ENCODE measurements at places on chromosomes 7 and 10.

GRCh38 chr10:1638889-1639419, 98.4 kb downstream of the ADARB2 start:
- no peak for DNase-seq

DNA sequence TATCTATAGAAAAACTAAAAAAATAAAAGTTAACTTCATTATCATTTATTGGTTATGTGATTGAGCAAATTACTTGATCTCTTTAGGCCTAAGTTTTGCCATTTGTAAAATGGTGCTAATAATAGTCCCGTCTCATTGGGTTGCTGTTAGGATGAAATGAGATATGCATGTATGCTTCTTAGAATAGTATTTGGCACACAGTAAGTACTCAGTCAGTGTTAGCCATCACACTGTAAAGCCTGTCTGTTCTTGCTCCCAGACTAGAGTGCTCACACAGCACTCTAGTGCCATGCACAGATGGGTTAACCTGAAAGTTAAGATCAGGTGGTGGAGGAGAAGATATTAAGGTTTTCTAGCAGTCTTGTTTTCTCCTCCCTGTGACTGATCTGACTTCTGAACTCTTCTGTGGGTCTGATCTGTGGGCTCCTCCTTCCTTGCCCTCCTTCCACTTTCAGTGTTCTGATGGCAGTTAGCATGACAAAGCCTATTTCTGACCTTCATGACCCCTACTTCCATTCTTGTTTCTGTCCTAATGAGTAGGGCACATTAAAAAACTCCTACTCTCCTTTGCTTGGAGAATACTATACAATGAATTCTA, 167.5 kb downstream of the RNLS start:
- no peak for DNase-seq

- no peak for DNase-seq
These were observed 305.1 kb downstream of the FGFR2 start for GRCh38 chr10:121293110-121293509.

- no peak for DNase-seq
These were observed 77.5 kb downstream of the NPSR1 start for GRCh38 chr7:34735526-34735925.

- peak; percentile 19 for DNase-seq
These were observed 297.4 kb upstream of the NEBL start for GRCh38 chr10:21194510-21194993.

DNA sequence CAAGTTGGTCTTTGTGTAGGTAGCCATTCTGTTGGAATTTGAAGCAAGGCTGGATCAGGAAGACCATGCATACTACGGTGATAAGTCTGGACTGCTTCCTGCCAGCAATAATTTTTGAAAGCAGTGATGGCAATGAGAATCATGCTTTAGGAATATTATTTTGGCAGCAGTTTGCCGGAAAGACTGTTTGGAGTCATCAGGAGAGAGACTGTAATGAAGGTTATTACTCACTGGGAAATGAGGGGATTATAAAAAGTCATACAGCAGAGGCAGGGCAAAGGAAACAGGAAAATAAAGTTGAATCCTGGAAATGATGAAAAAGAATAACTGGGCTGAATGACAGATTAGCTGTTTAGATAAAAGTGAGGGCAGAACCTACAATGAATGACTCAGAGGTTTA, 1136.8 kb upstream of the AUTS2 start:
- DNase-seq = no peak

- DNase-seq = peak; percentile 32
These were observed 1.4 kb downstream of the MXI1 start for GRCh38 chr10:110208614-110209453.

DNA sequence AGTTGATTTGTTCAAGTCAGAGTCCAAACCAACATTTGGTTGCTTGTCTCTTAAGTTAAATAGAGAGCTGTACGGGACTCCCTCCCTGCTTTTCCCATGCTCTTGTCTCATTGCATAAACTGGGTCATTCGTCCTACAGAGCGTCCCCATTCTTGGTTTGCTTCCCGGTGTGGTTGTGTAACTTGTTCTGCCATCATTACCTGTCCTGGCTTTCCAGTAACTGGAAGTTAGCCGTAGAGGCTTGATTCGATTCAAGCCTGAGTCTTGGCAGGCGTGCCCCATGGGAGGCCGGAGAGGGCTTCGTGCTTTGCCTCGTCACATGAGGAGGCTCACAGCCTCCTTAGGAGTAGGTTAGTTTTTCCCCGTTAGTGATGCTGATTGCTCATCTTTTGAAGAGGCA, 40.2 kb downstream of the FBH1 start:
- no peak for DNase-seq

DNA sequence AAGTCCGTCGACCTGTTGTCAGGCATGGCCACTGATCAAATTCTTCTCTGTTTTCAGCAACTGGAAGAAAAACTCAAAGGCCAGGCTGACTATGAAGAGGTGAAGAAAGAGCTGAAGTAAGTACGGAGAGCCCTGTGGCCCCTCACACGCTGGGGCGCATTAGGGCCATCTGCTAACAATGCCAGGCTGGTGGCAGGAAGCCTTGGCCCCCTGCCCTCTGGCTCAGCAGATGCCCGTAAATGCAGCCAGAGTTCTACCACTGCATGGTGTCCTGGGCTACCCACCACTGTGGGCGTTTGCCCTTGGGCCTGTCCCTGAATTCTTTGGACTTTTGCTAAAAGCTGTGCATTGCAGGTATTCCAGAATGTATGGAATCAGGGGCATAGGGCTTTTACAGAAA, 96.9 kb upstream of the SH2B2 start:
- no peak for DNase-seq

- peak; percentile 82 for DNase-seq
These were observed 230.3 kb upstream of the MEOX2 start for GRCh38 chr7:15916681-15917380.

GRCh38 chr10:85642421-85643170, 724.0 kb downstream of the GRID1 start:
- DNase-seq = no peak

- no peak for DNase-seq
These were observed 132.6 kb downstream of the SMURF1 start for GRCh38 chr7:99011341-99011705.

DNA sequence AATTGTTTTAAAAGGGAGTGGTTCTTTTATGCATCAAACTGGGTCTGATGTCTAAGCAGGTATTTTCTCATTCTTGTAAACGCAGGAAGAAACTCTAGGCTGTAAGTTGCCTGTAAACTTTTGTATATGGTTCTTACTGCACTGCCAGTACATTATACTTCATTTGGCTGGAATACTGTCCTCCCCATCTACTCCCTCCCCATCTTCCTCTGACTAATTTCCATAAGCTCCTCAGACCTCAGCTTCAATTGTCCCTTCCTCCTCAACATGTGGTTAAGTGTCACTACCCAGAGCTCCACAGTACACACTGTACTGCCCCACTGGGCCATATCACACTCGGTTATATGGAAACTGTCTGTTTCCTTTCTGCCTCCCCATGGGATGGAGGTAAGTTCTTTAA, 161.4 kb upstream of the MDFIC start:
- no peak for DNase-seq

DNA sequence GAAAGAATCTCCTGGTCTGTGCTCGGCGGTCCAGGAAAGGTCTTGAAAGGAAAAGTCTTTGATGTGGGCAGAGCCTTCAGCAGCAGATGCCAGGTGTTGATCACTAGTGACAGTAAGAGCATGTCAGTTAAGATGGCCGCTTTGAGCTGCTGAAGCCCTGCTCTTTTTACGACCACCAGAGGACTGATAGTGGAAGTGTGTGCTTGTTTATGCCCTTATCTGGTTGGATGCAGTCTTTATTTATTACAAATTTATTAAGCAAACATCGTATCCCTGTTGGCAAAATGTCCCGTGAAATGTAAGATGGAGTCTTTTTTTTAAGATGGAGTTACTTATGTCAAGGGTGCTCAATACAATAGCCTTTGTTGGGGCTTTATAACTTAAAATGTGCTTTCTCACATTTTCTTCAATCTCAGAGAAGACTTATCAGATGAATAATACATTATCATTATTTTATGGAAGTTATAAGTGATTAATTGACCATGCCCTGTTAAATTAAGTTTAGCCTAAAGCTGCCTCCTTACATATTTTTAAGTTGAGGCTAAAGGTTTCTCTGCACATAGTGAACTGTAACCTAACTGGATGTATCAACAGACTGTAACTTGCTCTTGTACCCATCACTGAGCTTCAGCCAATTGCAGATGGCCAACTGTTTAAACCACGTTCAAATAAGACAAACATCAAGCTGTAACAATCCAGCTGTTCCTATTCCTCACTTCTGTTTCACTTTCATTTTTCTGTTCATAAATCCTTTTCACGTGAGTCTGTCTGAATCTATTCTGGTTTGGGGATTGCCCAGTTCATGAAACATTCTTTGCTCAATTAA, 97.4 kb upstream of the PIK3CG start:
- peak; percentile 66 for DNase-seq

- no peak for DNase-seq
These were observed 97.9 kb downstream of the GAD2 start for GRCh38 chr10:26314265-26315013.

GRCh38 chr7:28939844-28940544, 18.1 kb downstream of the TRIL start:
- no peak for DNase-seq

- no peak for DNase-seq
These were observed 177.7 kb downstream of the CXCL12 start for GRCh38 chr10:44207160-44207559.

GRCh38 chr7:14924398-14924797, 21.8 kb upstream of the DGKB start:
- peak; percentile 1 for DNase-seq

DNA sequence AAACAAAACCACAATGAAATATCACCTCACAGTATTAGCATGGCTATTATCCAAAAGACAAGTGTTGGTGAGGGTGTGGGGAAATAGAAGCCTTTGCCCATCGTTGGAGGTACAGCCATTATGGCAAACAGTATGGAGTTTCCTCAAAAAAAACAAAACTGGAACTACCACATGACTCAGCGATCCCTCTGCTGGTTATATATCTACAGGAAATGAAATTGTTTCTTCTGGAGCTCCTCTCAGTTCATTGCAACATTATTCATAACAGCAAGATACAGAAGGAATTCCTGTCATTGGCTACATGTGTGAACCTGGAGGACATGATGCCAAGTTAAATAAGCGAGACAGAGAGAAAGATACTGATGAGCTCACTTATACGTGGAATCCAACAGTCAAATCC, 2.4 kb upstream of the UBE3C start:
- DNase-seq = peak; percentile 83

DNA sequence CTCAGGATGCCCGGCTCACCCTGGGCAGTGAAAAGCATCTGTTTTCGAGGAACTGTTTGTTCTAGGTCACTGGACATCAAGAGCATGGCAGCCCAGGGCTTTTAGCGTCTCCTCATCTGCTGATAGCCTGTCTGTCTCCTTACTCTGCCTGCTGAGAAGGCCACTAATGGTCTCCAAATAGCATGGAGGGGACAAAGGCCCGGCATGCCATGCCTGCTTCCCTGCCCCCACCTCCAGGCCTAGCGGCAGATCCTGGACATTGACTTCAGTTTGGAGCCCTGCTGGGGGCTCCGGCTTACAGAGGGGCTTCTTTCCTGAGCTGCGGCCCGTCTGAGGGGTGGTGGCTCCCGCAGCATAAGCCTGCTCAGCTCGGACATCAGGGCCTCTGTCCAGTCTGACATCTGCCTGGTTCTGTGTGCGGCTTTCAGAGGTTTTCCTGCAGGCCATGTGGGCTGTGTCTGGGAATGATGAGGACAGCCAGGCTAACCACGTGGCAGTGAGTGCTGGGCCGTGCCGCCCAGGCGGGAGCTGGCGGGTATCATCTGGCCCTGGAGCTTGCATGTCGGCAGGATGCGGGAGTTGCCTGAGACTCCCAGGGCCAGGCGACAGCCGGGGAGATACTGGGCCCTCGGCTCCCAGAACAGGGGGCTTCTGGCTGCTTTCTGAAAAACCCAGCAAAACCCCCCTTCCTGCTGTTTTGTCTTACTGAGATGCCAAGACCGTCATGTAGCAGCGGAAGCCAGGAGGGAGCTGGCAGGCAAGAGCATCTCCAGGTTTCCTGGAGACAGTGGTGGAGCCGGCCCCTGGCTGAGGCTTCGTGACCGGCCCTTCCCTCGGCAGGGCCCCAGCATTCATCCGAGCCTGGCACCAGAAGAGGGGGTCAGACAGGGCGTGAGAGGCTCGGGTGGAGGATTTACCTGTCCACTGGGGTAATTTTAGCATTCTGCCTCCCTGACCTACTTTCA, 9.2 kb downstream of the PFKFB3 start:
- DNase-seq = peak; percentile 55

- DNase-seq = peak; percentile 74
These were observed 734 bp downstream of the CHST3 start for GRCh38 chr10:71964743-71965515.

GRCh38 chr10:5813091-5813340, 218 bp downstream of the GDI2 start:
- no peak for DNase-seq

GRCh38 chr7:151286148-151286547, 37.7 kb upstream of the SMARCD3 start:
- DNase-seq = no peak

DNA sequence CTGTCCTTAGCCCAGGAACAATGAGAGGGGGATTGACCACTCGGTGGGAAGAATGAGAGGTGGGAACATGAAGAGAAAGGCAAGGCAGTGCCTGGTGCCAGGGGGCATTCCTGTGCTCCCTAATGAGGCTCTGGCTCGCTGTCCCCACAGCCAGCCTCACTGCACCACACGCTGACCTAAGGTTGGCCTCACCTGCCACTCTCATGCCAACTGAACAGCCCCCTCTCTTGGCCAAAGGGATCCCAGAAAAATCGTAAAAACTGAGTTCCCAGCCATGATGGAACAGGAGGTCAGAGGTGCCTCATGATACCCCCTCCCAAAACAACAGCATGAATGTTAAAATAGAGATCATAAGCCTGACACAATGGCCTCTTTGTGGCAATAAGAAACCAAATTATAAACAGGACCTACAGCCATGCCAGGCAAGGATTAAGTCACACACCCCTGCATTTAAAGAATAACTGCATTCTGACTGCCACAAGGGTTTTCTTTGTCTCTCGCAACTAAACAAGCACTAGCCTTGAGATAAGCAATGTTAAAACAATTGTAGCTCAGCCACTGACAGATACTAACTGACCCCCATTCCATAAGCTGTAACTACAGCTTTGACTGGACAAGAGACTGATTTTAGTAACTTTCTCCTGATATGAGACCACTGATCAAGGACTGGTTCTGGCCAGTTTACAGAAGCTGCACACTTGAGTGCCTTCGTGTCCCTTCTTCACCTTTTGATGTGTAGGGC, 149.2 kb downstream of the SH2D4B start:
- DNase-seq = no peak

DNA sequence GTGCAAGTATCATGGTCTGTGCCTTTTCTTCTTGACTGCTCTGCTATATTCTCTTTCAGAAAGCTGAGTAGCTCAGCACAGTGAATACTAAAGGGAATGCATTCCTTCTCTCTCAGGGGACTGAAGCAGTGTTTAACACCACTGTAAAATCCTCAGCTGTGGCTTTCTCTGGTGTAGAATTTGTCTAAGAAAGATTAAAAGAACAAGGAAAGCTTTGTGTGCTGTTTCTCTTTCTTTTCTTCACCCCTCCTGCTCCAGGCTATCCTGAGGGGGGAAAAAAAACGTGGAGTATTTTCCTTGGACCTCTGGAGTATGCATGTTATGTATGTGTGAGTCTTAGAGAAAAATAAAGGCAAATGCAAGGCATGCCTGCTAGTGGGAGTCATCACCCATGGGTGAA, 383.9 kb downstream of the AUTS2 start:
- no peak for DNase-seq

All from fibroblast of gingiva (primary cell).